COR-L47 (cell line): ENCODE measurements at places on chromosomes 3 and 15.

GRCh38 chr15:62135532-62136134, 29.5 kb downstream of the C2CD4B start:
- no peak for DNase-seq

- DNase-seq = no peak
Measured at GRCh38 chr3:157429708-157430107, 6.9 kb upstream of the PTX3 start.

DNA sequence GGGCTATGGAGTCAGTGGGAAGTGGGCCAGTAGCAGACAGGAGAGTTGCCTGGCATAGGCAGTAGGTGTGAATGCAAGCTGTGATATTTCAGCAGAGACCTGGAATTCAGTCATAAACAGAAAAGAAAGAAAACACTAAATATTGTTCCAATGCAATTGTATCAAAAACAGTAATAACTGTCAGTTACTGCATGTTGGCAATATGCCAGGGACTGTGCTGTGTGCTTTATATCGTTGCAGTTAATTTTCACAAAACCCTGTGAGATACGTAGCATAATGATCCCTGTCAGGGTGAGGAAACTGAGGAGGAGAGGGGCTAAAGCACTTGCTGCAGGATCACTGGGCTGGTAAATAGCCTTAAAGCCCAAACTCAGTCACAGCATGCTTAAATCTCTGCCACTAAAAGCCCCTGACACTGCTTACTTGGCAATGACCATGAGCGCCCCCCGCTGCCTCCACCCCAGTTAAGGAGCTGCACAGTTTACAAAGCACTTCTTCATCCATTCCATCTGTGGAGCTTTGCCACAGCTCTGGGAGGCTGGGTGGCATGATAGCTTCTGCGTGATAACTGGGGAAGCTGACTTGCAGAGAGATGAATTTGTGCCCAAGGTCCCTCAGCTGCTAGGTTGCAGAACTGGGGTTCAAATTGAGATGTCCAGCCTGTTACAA, 3.9 kb downstream of the SLC6A1 start:
- no peak for DNase-seq

DNA sequence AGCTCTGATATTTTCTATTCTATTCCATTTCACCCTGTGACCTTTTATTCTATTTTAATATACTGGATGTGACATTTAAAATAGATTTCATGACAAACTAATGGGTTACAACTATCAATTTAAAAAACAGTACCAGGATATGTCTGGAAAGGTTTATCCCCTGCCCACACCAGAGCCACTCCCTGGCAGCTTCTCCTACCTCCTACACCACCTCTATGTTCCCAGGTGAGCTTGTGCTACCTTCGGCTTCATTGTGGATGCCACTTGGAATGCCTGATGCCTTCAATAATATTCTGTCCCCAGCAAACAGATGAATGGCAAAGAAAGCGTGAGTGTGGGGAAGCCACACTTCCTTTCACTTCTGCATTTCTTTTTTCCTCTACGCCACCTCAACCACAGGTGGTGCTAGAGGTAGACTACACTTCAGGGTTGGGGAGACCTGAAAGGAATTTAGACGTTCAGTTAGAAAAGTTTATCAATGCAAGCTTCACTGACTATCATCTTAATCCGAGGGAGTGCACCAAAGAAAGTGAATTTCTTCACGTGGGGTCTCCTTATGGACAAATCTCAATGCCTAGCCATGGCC, 213.0 kb downstream of the SSR3 start:
- no peak for DNase-seq

GRCh38 chr15:36263666-36264065, 315.8 kb upstream of the CDIN1 start:
- no peak for DNase-seq

DNA sequence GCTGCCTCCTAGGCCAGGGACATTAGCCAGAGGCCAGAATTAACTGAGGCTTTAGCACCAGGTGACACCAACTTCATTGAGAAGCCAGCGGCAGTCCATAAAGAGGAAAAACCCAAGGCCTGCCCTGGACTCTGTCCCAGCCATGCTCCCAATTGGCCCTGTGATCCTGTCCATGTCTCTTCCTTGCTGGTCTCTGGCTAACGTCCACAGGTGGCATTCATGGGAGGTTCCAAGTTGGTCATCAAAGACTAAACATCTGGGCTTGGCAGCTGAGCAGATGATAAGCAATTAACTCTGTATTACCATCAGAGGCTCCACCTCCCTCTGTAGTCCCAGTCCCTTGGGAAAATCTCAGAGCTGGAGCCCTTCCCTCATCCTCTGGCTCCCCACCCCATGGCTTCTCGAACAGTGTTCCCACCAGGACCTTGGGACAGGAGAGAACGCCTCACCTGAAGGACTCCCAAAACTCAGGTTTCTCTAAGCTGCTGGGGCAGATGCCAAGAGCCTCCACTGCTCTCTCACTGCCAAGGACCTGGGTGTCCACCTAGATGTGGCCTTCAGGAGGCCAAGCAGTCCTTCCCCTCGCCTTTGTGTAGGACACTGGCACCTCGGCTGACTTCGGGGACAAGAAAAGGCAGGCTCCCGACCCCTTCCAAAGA, 40.4 kb downstream of the GOLGA6A start:
- no peak for DNase-seq

GRCh38 chr3:71584394-71585011, 975 bp upstream of the FOXP1 start:
- DNase-seq = no peak

- DNase-seq = no peak
Measured at GRCh38 chr15:29364426-29365078, 94.9 kb upstream of the NSMCE3 start.

- DNase-seq = no peak
Measured at GRCh38 chr15:89199746-89200145, 21.6 kb downstream of the RLBP1 start.
